AG04450 (cell line): ENCODE measurements at places on chromosomes 12 and 14. TPM values are rescaled to one million over a fixed set of nuclear protein-coding genes. Genes with fewer than 3 reads are reported as not detected.

- DNase-seq: no peak
Observed at GRCh38 chr12:20044351-20044750, 324.0 kb upstream of the PDE3A start.

PLA2G1B gene
- 0.20 and 0.41 TPM in 2 replicates for polyA plus RNA-seq

DNA sequence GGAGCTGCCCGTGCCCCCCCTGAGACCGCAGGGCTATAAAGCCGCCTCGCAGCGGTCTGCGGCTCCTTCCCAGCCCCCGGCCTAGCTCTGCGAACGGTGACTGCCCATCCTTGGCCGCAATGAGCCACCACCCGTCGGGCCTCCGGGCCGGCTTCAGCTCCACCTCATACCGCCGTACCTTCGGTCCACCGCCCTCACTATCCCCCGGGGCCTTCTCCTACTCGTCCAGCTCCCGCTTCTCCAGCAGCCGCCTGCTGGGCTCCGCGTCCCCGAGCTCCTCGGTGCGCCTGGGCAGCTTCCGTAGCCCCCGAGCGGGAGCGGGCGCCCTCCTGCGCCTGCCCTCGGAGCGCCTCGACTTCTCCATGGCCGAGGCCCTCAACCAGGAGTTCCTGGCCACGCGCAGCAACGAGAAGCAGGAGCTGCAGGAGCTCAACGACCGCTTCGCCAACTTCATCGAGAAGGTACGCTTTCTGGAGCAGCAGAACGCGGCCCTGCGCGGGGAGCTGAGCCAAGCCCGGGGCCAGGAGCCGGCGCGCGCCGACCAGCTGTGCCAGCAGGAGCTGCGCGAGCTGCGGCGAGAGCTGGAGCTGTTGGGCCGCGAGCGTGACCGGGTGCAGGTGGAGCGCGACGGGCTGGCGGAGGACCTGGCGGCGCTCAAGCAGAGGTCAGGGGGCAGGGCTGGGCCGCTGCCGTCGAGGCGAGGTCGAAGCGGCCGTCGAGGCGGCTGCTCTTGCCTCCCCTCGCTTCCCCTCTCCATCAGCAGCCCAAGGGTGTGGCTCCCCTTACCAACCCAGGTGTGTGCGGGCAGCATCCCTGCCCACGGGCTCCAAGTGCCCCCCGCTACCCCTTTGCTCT lies at the start of gene PRPH:
PRPH (plus strand) TSS at position 66 of the 855 bp plus-strand sequence; CDS start at position 120, 54 bp downstream.
- DNase-seq: no peak

DNA sequence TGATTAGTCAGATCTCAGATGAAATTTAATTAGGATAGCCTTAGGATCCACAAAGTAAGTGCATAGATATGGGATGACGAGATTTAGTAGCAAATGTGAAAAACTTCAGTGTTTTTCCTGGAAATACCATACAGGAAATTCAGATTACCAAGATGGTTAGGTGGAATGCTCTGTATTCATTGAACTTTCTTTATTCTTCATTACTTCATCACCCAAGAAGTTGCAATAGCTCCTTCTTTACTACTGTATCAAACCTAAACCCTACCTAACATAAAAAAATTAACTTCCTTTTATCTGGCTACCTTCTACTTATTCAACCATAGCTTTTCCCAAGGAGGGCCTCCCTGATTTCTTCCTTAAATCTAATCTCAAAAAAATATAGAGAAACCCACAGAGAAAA lies 100.4 kb downstream of the TTC6 start:
- no peak for DNase-seq

CEP170B gene
- polyA plus RNA-seq: 4.2 and 4.3 TPM in 2 replicates

DNA sequence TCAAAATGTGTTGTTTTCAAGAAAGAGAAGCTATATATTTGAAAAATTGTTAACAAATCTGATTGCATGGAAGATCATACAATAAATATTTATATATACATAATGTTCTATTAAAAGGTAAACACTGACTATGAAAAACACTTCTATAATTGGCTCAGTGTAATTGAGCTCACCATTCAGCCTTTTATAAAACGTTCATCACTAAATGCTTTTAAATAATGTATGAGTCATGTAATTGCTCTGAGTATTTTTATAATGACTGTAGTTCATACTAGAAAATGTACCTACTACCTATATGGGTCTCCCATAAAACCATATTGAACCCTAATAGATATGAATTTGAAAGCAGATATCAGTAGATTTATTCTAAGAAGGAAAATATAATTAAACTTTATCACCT lies 240.4 kb upstream of the MGAT4C start:
- DNase-seq: no peak

CCDC92 gene
- polyA plus RNA-seq: 52.2 and 63.4 TPM in 2 replicates

KRT6B gene
- not detected in 2 replicates for polyA plus RNA-seq

GRCh38 chr12:126487431-126487980 lies 1422.3 kb downstream of the AACS start:
- no peak for DNase-seq

- peak; percentile 10 for DNase-seq
Observed at GRCh38 chr14:53571641-53572328, 384.8 kb downstream of the BMP4 start.

POC1B gene
- 9.3 and 11.9 TPM in 2 replicates for polyA plus RNA-seq

DNA sequence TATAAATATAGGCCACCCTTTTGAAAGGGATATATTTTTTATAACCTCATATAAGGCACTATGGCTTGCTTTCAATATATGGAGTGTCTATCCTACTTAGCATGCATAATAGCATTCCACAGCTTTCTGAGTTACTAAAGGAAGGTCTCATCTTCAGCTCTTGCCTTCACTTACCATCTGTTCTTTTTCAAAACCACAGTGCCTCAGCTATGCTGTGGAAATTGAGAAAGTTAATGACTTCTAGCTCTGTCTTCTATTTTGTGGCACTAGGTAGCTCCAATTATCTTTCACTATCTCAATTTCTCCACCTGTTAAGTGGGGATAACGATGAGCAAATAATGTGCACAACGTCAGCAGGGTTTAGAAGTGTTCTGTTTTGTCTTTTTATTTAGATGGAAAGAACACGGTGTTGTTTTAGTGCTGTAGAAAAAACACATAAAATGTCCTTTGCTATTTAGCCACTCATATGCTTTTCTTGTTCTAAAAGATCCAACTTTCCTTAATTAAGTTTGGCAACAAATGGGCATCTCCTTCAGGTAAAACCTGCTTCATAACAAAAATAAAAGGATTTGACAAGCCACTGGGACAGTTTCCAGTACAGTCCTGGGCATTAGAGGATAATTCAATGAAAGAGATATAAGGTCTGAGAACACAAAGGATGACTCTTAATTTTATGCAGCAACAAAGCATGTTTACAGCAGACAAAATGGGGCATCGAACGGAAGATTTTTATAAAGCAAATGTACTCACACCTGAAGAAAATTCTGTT lies 462.0 kb upstream of the SYT1 start:
- no peak for DNase-seq

CACNA2D4 gene
- 0.22 and 0.36 TPM in 2 replicates for polyA plus RNA-seq

DHH gene
- polyA plus RNA-seq: not detected in 2 replicates

- no peak for DNase-seq
Observed at GRCh38 chr12:44616402-44616801, 259.7 kb downstream of the NELL2 start.

DNA sequence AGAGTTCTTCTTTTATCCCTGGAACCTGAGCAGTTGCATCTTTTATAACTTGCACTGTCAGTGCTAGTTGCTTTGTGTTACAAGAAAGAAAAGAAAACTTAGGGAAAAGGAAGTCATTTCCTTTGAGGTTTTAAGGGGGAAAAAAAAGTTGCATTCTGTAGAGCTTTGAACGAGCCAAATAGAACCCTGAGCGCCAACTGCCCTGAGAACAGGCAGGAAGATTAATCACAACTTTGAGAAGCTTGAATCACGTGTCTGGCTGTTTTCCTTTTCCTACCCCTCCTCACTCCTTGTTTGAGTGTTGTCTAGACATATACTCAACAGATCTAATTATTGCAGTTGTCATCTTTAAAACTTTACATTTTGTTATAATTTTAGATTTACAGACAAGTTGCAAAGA lies 12.5 kb downstream of the PCNX1 start:
- DNase-seq: no peak

GRCh38 chr12:5924342-5924741 lies 20.7 kb downstream of the ANO2 start:
- no peak for DNase-seq

LRRC43 gene
- polyA plus RNA-seq: 0.27 and 0.48 TPM in 2 replicates

GRCh38 chr12:79371226-79371625 lies 319.5 kb downstream of the PAWR start:
- DNase-seq: no peak

DNA sequence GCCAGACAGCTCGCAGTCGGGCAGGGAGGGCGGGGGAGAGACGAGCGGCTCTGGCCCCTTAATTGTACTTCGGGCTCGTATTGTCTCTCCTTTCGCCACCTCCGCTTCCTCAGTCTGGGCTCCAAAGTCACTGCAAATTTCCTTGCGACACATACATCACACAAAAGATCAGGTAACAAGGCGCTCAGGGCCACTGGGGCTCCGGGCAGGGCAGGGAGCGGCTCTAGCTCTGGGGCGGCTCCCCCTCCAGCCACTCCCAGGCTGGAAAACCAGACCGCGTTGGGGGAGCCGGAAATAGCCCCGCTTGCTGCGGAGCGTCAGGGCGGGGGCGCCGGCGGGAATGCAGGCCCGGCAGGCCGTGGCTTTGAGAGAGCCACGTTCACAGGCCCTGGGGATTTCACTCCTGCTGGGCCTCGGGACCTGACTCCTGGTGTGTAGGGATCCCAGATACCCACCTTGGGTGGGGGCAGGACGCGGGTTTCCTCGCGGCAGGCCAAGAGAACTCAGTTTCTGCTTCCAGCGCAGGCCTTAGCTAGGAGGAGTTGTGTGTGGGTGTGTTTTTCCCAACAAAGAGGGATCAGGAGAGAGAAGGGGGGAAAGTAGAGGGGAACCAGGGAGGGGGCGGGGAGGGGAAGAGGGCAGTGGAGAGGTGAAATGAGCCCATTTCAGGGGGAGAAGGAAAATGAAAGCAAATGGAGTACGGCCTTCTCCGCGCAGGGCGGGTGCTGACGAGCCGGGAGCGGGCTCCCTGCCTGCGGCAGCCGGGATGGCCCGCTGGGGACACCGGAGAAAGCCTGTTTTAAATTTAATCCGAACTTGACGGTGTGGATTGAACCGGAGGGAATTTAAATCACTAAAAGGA lies 4.4 kb upstream of the HOXC9 start:
- no peak for DNase-seq

DNA sequence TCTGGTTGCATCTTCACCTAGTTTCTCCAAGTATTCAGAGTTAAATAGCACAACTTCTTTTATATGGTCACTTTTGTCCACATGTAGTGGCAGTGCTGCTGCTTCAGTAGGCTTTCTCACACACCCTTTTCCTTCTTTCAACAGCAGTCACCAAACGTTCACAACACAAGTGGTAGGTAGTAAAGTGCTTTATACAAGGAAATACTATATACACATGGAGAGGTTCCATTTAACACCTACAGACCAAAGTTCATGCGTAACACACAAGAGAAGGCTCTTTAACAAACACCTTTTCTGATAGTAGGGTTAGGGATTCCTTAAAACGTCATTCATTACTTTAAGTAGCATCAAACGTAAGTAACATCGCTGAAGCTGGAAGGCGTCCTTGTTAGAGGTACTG lies 107.1 kb upstream of the USP44 start:
- DNase-seq: no peak

GRCh38 chr12:1481326-1481725 lies 113.1 kb downstream of the FBXL14 start:
- DNase-seq: no peak

DNA sequence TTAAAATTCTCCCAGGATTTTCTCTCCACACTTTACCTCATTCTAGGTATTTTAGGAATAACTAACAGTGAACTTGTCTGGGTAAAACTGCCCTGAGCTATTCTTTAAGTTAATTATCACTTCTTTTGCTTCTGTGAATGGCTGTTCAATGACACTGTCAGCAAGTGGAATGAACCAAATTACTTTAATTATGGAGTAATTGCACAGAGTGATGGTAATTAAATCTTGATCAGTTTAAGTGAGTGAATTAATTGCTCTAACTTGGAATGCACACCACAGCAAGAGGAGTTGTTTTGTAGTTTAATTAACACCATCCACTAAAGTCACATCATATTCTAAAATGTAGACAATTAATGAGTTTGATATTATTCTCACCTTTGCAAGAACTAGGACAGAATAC lies 36.2 kb upstream of the TMEM260 start:
- DNase-seq: no peak

LRRK2 gene
- polyA plus RNA-seq: 1.4 and 2.6 TPM in 2 replicates
